ENCODE measurements at places on chromosomes 4 and X. TPM values are rescaled to one million over a fixed set of nuclear protein-coding genes. Genes with fewer than 3 reads are reported as not detected.

The BEND2 gene
- 10.2 TPM for total RNA-seq

The EDA2R gene
- total RNA-seq, result 3.1 TPM

The UGT2B15 gene
- total RNA-seq, result not detected

The SCRG1 gene
- 32.0 TPM for total RNA-seq

The UGT2B17 gene
- total RNA-seq, result 0.24 TPM

The AMOT gene
- 22.5 TPM for total RNA-seq

The SCLT1 gene
- 17.5 TPM for total RNA-seq

The ITM2A gene
- 6.8 TPM for total RNA-seq

The GPC4 gene
- total RNA-seq, result 13.8 TPM

The MYOZ2 gene
- total RNA-seq, result 2.8 TPM

Data from testis (tissue), 5 donors.